Inflammatory macrophage (primary cell): ENCODE measurements at places on chromosomes 1 and 21.
A peak's percentile ranks its signal among the peaks of the same experiment; 100 is the strongest.

- DNase-seq, result no peak
Observed at GRCh38 chr1:184791550-184791900, 36.9 kb upstream of the EDEM3 start.

GRCh38 chr1:108729481-108729880 is 16.8 kb downstream of the FNDC7 start:
- DNase-seq, result no peak

- DNase-seq, result peak; percentile 51
Observed at GRCh38 chr1:238606896-238607295, 716.2 kb upstream of the ZP4 start.

DNA sequence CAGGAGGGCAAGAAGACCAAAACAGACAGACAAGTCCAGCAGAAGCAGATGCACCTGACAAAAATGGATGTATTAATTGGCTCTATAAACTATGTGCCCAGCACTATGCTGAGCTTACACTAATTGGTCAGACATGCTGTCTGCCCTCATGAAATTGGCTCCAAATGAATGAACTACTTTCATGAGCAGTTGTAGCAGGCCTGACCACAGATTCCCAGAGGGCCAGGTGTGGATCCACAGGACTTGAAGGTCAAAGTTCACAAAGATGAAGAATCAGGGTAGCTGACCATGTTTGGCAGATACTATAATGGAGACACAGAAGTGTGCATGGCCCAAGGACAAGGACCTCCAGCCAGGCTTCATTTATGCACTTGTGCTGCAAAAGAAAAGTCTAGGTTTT is 14.5 kb downstream of the SLAMF7 start:
- DNase-seq, result no peak

GRCh38 chr1:91833946-91834345 is 52.0 kb downstream of the TGFBR3 start:
- DNase-seq, result no peak

DNA sequence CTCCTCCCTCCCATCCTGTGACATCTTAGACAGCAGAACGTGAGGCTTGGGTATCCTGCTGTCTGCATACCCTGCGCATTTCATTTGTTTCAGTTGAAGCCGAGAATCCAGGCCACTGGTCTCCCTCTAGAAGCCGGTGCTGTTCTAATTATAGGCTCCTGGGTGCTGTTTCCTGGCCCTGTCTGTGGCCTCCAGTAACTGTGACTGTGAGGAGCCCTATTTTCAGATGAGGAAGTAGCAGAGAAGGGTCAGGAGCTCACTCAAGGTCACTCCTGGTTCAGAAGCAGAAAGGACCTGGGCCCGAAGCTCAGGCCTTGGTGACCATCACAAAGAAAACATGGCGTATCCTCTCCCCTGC is 24.0 kb downstream of the COQ8A start:
- peak; percentile 49 for DNase-seq

- no peak for DNase-seq
Observed at GRCh38 chr1:53894644-53895043, 657 bp downstream of the DIO1 start.

- DNase-seq, result no peak
Observed at GRCh38 chr1:178875936-178876335, 5.1 kb upstream of the ANGPTL1 start.

DNA sequence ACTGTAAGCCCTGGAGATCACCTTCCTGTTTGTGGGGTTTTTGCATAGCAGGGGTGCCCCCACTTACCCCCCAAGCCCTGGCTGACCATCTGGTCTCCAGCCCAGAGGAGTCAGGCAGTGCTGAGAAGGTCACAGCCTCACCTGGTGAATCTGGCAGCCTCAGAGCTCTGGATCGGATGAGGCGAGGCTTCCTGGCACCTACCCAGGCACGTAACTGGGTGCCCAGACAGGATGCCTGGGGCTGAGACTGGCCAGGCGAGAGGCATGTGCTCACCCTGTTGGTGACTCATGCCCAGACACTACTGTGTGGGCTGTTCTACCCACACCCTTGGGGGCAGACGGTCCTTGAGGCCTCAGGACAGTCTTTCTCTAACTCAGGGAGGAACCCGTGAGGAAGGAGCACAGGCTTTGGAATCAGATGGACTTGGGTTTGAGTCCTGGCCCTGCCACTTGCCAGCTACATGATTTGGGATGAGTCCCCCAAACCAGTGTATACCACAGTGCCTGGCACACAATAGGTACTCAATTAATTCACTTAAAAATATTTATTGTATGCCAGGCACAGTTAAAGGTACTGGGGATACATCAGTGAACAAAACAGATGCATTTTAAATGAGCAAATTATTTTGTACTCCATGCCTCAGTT is 15.1 kb upstream of the PADI3 start:
- DNase-seq, result peak; percentile 88

DNA sequence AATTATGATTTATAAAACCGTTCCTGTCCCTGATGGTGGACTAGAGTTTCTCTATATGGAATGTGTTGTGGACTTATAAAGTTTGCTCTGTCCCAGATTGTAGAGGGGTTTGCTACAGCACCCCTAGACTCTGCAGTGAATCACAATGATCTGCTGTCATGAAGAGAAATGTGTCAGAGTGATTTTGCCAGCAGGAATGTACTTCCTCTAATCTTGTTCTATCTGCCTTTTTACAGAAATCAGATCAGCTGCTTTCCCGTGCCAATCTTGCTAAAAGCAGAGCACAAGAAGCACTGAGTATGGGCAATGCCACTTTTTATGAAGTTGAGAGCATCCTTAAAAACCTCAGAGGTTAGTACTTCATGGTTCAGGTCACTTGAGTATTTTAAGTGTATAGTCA is 52.0 kb downstream of the LAMC2 start:
- peak; percentile 45 for DNase-seq

- no peak for DNase-seq
Observed at GRCh38 chr1:241586905-241587512, 53.2 kb downstream of the CHML start.

DNA sequence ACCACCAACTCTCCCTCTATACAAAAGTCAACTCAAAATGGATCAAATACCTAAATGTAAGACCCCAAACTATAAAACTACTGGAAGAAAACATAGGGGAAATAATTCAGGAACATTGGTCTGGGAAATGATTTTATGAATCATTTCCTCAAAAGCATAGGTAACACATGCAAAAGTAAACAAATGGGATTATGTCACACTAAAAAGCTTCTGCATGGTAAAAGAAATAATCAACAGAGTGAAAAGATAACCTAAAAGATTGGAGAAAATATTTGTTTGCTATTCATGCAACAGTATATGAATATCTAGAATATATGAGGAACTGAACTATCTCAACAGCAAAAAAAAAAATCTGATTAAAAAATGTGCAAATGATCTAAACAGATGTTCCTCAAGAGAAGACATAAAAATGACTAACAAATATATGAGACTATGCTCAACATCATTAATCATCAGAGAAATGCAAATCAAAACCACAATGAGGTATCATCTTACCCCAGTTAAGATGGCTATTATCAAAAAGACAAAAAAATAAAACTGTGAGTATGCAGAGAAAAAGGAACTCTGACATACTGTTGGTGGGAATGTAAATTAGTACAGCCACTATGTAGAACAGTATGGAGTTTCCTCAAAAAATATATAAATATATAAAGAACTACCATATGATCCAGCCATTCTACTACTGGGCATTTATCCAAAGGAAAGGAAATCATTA is 47.8 kb downstream of the VCAM1 start:
- DNase-seq, result no peak

GRCh38 chr1:244050835-244051444 is at the start of gene ZBTB18:
ZBTB18 (plus strand) TSS chr1:244051283; CDS start chr1:244051432, 149 bp downstream.
- DNase-seq, result no peak
